ENCODE measurements at places on chromosomes 6 and 20. TPM values are rescaled to one million over a fixed set of nuclear protein-coding genes. Genes with fewer than 3 reads are reported as not detected.

Gene KIAA1586
- 15.2 TPM for total RNA-seq

Gene NKX2-2
- total RNA-seq: not detected

Gene PTK6
- 0.94 TPM for total RNA-seq

Gene RAMACL
- total RNA-seq: 5.8 TPM

Gene MUC21
- not detected for total RNA-seq

Gene LRFN2
- 4.3 TPM for total RNA-seq

Gene RFX6
- not detected for total RNA-seq

DNA sequence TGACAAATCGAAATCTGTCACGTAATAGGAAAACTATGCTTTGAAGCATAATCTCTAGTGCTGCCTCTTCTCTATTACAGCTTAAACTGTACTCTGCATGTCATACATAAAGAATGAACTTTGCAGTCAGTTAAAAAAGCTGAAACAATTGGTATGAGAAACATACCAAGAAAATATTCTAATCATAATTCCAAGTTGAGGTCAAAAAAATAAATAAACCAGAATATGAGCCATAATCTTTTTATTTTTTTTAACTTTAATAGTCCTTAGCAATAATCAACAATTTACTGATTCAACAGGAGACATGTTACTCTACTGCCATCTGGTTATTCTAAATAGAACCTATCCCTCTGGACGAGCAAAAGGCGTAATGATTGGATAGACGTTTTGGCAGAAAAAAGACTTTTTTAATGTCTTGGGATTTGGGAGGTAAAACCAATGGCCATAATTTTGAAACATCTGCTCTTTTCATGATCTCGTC, 224.4 kb upstream of the FLRT3 start:
- no peak overlapping the region for H3K4me3 ChIP-seq
- H3K36me3 ChIP-seq: no peaks in the 10 kb centered on the region
- no peaks in the 10 kb centered on the region for H3K27me3 ChIP-seq
- no peak overlapping the region for H3K27ac ChIP-seq
- no peak for DNase-seq

DNA sequence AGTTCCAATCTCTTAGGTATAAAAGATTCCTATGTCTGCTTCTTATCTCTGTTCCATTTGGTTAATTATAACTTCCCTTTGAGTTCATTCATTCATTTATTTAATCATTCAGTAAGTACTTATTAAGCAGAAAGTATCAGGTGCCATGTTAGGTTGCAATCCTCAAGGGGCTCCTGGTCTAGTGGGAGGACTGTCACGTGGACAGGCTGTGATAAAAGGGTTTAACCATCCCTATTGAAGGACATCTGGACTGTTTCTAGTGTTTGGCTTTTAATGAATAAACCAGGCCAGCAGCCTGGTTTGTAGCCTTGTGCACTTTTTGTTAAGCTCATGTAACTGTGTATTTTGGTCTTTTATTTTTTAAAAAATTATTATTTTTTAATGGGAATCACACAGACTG, 162.1 kb upstream of the OGFRL1 start:
- no peaks in the 10 kb centered on the region for H3K4me1 ChIP-seq
- DNase-seq: no peak
- H3K27ac ChIP-seq: no peak overlapping the region
- no peaks in the 10 kb centered on the region for H3K27me3 ChIP-seq
- H3K36me3 ChIP-seq: no peaks in the 10 kb centered on the region

DNA sequence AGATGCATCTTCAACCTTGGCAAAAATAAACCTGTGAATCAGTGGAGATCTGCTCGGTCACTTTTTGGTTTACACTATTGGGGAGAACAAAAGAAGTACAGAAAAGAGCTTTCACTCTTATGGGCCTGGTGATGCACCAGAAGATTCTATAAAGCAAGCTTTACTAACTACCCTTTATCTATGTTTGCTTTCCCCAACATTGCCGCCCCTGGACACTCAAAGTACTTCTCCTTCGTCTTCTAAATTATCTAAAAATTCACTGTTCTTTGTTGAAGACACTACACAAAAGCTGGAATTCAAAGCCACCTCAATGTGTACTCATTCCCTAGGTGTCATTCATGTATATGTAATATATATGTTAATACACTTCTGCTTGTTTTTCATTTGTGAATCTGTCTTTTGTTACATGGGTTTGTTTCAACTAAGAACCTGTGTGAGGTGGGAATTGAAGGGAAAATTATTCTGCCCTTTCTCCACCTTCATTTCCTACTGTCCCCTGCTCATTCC, 97.9 kb upstream of the BTN3A2 start:
- H3K36me3 ChIP-seq: no peaks in the 10 kb centered on the region
- no peaks in the 10 kb centered on the region for H3K27me3 ChIP-seq
- no peak for DNase-seq
- no peak overlapping the region for H3K4me3 ChIP-seq

DNA sequence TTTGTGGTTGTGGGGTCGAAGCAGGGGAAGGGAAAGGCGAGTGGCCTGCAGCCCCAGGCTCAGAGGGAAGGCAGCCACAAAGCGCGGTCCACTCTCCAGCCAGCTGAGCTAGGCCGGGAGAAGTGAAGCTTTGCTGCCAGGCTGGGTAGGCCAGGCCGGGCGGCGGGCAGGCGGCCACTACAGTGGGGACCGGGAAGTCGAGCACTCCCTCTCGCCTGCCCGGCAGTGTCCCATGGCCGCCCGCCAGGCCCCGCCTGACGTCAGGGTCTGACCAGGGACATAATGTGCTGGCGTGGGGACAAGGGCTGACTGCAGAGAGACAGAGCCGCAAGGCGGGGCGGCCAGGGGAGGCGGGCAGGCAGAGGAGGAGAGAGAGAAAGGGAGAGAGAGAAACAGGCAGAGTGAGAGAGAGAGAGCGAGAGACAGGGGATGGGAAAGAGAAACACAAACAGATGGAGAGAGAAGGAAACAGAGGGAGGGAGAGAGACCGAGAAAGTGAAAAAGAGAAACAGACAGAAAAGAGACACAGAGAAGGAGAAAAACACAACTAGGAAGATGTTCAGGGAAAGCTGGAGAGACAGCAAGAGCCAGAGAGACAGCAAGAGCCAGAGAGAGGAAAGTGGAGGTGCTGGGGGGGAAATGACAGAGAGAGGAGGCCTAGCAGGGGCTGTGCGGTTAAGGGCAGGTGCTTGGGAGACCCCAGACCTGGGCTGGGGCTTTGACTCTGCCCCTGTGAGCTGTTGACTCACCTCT, 94.5 kb upstream of the PTPN1 start:
- H3K4me1 ChIP-seq: peaks cover 33% of the 10 kb centered on the region
- peak overlapping the region; percentile 87 for H3K27ac ChIP-seq
- H3K36me3 ChIP-seq: no peaks in the 10 kb centered on the region
- no peaks in the 10 kb centered on the region for H3K27me3 ChIP-seq
- H3K4me3 ChIP-seq: no peak overlapping the region

GRCh38 chr6:1712451-1712850, 102.7 kb downstream of the FOXC1 start:
- no peaks in the 10 kb centered on the region for H3K27me3 ChIP-seq
- H3K27ac ChIP-seq: no peak overlapping the region
- no peak for DNase-seq
- H3K36me3 ChIP-seq: no peaks in the 10 kb centered on the region
- no peaks in the 10 kb centered on the region for H3K4me1 ChIP-seq
- H3K4me3 ChIP-seq: no peak overlapping the region

DNA sequence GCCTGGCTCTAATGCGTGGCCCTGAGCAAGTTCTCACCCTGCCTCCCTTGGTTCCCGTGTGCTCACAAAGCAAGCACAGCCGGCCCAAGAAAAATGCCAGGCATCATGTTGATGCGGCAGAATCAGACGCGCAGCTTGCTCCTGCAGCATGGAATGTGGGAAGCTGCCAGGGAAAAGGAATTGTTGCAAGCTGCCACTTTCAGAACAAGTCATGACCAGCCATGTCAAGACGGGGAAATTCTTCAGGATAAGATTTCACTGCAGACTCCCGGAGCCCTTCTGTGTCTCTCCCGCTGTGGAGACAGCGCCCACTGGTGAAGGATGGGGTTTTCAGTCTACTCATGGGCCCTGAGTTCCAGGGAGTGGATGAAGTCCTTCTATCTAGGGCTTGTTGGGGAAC, 4.6 kb downstream of the DACT2 start:
- DNase-seq: no peak
- no peaks in the 10 kb centered on the region for H3K4me1 ChIP-seq
- no peaks in the 10 kb centered on the region for H3K36me3 ChIP-seq
- peaks cover 9% of the 10 kb centered on the region for H3K27me3 ChIP-seq
- H3K4me3 ChIP-seq: no peak overlapping the region
- H3K27ac ChIP-seq: no peak overlapping the region

- DNase-seq: no peak
- H3K4me1 ChIP-seq: no peaks in the 10 kb centered on the region
- H3K27ac ChIP-seq: no peak overlapping the region
- no peak overlapping the region for H3K4me3 ChIP-seq
- H3K36me3 ChIP-seq: no peaks in the 10 kb centered on the region
These were observed 438.2 kb downstream of the CD83 start for GRCh38 chr6:14555804-14556203.

DNA sequence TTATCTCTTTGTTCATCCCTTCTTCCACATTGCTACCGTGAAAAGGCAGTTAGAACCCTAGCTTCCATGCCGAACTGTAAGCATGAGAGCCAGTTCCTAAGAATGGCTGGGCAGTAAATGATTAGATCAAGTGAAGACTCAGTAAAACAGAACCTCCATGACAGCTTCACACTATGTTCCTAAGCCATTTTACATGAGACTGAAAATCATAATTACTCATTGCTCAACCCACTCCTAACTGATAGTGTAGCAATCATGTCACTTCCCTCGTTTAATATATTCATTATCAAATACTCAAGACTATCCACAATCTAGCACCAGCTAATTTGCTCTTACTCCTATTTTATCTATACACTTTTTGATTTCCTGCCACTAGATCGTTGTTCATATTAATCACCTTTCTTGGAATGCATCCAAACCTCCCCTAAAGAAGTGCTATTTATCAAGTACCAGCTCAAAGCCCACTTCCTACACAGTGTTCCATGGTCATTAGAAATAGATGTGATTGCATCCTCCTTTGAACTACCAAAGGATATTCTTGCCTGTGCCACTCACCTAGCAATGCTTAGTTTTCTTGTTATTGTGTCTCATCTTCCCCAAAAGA, 6.0 kb downstream of the TMEM30A start:
- no peak overlapping the region for H3K27ac ChIP-seq
- H3K4me1 ChIP-seq: peaks cover 30% of the 10 kb centered on the region
- no peak for DNase-seq
- no peaks in the 10 kb centered on the region for H3K36me3 ChIP-seq
- no peaks in the 10 kb centered on the region for H3K27me3 ChIP-seq

DNA sequence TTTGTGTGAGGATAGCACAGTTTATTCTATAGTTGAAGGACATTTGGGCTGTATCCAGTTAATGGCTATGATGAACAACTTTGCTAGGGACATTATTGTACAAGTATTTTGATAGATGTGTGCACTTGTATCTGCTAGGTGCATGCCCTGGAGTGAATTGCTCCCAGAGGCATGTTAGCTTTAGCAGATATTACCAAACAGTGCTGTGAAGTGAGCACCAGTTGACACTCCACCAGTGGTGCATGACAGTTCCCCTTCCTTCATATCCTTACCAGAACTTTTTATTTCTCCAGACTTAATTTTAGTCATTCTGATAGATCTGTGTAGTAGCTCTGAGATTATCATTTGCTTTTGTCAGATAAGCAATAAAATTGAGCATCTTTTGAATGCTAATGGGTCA, 48.9 kb upstream of the ENPP5 start:
- no peak overlapping the region for H3K27ac ChIP-seq
- H3K4me1 ChIP-seq: peaks cover 15% of the 10 kb centered on the region
- no peaks in the 10 kb centered on the region for H3K27me3 ChIP-seq
- no peak overlapping the region for H3K4me3 ChIP-seq
- no peaks in the 10 kb centered on the region for H3K36me3 ChIP-seq

DNA sequence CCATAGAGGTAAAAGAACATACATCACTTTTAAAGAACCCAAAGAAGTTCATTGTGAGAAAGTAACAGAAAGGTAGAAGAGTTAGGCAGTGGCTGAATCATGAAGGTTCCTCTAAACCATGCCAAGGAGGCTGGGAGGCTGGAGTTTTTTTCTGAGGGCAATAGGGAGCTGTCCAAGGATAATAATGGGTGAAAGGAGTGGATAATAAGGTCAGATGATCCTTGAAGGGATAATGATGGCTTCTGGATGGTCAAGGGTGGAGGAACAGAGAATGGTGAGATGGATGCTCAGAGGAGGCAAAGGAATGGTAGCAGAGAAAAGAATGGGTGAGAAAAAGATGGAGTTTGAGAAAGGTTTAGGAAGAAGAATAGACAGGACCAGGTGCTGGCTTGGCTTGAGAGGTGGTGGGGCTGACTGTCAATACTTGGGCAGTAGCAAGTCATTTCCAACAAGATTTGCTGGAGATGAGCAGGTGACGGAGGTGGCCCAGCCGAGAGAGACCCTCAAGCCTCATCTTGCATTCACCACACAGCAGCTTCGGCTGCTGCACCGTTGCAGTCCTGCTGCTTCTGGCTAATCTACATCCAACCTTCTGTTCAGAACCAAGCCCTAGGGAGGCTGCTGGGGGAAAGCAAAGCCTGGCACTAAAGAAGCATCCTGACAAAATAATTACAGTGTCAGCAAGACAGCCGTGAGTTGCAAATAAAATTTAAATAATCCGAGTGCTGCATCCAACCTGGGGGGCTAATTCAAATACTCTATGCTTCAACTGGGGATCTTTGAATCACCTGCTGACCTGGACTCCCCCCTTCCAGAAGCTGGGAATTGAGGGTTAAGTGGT, 131.2 kb upstream of the KCNG1 start:
- H3K36me3 ChIP-seq: no peaks in the 10 kb centered on the region
- no peaks in the 10 kb centered on the region for H3K27me3 ChIP-seq

- peaks cover 56% of the 10 kb centered on the region for H3K4me1 ChIP-seq
- H3K27ac ChIP-seq: no peak overlapping the region
- H3K4me3 ChIP-seq: no peak overlapping the region
- H3K36me3 ChIP-seq: no peaks in the 10 kb centered on the region
These were observed 105.9 kb downstream of the HIVEP2 start for GRCh38 chr6:142838821-142839685.

GRCh38 chr6:167708501-167709094, 118.1 kb upstream of the AFDN start:
- no peak overlapping the region for H3K27ac ChIP-seq
- no peak overlapping the region for H3K4me3 ChIP-seq
- peaks cover 79% of the 10 kb centered on the region for H3K27me3 ChIP-seq
- peaks cover 36% of the 10 kb centered on the region for H3K4me1 ChIP-seq
- peak; percentile 53 for DNase-seq

DNA sequence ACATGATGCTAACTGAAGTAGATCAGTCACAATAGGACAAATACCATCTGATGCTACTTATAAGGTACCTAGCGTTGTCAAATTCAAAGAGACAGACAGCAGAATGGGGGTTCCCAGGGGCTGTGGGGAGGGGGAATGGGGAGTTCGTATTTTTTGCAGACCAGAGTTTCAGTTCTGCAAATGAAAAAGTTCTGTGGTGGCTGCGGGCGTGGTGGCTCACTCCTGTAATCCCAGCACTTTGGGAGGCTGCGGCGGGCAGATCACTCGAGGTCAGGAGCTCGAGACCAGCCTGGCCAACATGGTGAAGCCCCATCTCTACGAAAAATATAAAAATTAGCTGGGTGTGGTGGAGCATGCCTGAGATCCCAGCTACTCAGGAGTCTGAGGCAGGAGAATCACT, 68.1 kb downstream of the SLC22A23 start:
- H3K4me1 ChIP-seq: no peaks in the 10 kb centered on the region
- H3K27ac ChIP-seq: no peak overlapping the region
- H3K27me3 ChIP-seq: no peaks in the 10 kb centered on the region
- no peak for DNase-seq

Measured in spleen (tissue), 13 donors.